A172 (cell line): ENCODE measurements at places on chromosomes 6 and 20. TPM values are rescaled to one million over a fixed set of nuclear protein-coding genes. Genes with fewer than 3 reads are reported as not detected.
A peak's percentile ranks its signal among the peaks of the same experiment; 100 is the strongest.

Gene ADGRF5
- 0.19 TPM in 1 of 2 replicates, not detected in the other for total RNA-seq

Gene MYL9
- total RNA-seq, result 9.4 and 9.8 TPM in 2 replicates

GRCh38 chr6:53544217-53544469, 758 bp downstream of the GCLC start:
- no peak for DNase-seq

GRCh38 chr6:6856538-6857523, 250.9 kb upstream of the RREB1 start:
- DNase-seq, result peak; percentile 21

GRCh38 chr20:2699775-2700413, 7.3 kb downstream of the EBF4 start:
- no peak for DNase-seq

- no peak for DNase-seq
Observed at GRCh38 chr6:152394303-152394702, 242.9 kb downstream of the SYNE1 start.

- peak; percentile 60 for DNase-seq
Observed at GRCh38 chr6:36724514-36725390, 27.1 kb downstream of the RAB44 start.

- DNase-seq, result no peak
Observed at GRCh38 chr6:5095236-5095635, 10.1 kb downstream of the PPP1R3G start.

GRCh38 chr6:145148776-145149175, 586.5 kb downstream of the EPM2A start:
- no peak for DNase-seq

- DNase-seq, result no peak
Observed at GRCh38 chr6:131000544-131000943, 62.5 kb downstream of the EPB41L2 start.

GRCh38 chr6:81700414-81700813, 52.1 kb downstream of the TENT5A start:
- no peak for DNase-seq
